ENCODE measurements at places on chromosomes 5 and 9.
A peak's percentile ranks its signal among the peaks of the same experiment; 100 is the strongest.

DNA sequence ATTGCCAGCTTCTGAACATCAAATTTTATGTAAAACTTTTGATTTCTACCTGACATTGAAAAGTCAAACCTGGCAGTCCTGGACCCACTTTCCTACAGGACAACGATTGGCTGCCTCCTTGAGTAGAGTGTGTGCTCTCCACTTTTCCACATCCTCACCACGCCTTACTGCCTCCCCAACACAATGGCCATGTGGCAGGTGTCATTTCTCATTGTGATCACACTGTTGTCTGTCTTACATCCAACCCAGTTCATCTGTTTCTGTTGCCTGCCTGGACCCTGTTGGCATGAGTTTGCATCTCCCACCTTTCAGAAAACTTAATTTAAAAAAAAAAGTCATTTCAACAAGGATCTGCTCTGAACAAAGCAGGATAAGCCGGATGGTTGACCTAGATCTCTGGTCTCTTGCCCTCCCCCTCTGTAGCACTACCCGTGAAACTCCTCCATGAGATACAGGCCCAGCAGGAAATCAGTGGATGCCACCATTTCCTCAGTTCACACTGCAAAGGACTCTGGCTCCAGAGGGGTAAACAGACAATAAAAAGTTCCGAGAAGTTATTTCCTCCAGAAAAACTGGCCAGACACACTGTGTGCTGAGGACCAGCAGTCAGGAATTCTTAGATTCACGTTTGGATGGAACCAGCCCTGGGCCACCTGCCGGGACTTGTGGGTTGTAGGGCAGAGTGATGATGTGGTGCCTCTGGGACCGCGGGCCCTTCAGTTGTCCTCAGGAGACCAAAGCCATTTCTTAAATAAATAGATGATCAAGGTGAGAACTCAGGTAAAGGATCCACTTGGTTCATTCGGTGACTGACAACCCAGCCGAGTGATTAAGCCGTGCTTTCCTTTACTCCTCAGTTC is 48.6 kb downstream of the AMBP start:
- DNase-seq: peak; percentile 80

DNA sequence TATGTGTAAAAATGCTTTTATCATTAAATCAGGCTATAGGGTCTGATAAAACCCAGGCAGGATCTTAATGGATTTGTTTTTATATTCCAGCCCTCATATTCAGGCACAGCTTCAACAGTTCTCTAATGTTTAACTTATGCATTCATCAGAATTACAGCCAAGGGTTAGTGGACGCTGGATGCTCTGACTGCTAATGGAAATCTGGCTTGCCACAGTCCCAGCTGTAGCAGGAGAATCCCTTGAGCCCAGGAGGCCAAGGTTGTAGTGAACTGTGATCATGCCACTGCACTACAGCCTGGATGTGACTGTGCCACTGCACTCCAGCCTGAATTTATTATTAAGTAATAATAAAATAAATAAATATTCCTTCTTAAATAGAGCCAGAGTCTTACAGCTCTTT is 98.0 kb downstream of the SLC25A46 start:
- no peak for DNase-seq

GRCh38 chr5:151647320-151647861 is 39.3 kb downstream of the SPARC start:
- no peak for DNase-seq

GRCh38 chr9:87682618-87683017 is 43.3 kb upstream of the CTSL start:
- DNase-seq: no peak

DNA sequence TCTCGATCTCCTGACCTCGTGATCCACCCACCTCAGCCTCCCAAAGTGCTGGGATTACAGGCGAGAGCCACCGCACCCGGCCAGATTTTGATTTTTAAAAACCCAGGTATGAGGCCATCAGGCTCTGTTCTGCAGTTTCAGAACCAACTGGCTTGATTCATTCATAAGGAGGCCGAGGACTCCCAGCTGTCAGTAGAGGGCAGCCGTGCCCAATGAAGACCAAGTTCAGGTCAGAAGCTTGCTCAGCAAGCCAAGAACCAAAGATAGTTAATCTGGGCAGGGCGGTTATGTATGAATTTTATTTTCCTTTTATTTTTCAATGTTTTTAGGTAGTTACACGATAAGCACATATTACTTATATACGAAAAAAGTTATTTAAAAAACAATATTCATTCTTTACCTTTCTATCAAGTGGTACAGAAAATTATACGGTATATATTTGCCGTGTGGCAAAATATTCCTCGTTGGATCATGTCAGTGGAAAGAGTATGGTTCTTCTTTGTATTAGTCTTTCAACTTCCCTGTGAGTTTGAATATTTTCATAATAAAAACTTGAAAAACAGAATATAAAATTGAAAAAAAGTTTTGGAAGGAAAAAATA is 18.0 kb downstream of the MGAT1 start:
- peak; percentile 90 for DNase-seq

DNA sequence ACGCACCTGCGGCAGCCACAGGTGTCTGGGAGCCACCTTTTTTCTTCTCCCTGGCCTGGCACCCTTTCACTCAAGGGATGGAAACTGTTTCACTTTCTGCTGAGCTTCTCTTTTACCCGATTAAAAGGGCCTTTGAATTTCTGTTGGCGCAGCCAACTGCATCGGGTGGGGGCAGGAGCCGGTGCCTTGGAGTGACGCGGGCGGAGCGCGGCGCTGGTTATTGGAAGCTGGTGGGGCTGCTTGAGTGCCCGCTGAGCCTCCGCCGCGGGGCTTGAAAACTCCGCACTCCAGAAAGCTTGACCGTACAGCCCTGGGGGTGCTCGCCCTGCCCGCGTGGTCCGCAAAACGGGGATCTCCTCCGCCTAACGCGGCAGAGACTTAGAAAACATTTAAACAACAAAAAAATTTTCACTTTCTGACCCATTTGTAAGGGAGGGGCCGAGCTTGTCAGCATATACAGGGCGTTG is 52.0 kb upstream of the TJP2 start:
- peak; percentile 92 for DNase-seq

DNA sequence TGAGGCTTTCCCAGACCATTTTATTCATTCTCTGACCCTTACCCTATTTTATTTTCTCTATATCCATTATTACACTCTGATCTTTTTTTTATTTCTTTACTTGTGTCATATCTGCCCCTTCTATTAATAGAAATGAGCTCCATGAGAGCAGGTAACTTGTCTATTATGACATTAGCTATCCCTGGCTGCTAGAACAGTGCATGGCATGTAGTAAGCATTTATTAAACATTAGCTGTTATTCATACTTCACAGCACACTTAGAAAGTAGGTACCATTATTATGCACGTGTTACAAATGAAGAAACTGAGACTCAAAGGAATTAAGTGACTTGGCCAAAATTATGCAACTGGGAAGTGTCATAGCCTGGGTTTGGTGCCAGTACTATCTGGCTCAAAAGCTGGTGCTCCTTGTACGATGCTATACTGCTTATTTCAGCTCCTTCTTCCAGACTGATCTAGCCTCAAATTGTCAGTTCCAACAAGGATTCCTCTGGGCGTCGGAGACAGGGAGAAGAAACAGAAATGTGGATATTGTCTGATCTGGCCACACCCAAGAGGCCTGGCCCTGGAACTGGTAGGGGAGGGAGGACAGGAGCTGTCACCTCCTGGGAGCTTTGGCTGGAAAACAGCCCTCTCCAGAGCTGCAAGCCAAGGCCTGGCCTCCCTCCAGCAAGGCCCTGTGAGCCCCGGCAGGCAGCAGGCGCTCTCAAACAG is 10.8 kb upstream of the NIPAL4 start:
- no peak for DNase-seq

- DNase-seq: no peak
Observed at GRCh38 chr5:97968346-97968745, 785.3 kb upstream of the RIOK2 start.

GRCh38 chr9:18857334-18857733 is 175.7 kb downstream of the SAXO1 start:
- DNase-seq: no peak

- DNase-seq: peak; percentile 76
Observed at GRCh38 chr9:132770770-132771310, 100.6 kb downstream of the GTF3C4 start.

- DNase-seq: no peak
Observed at GRCh38 chr5:6497262-6497661, 48.6 kb downstream of the UBE2QL1 start.

GRCh38 chr5:132268769-132269551 is 11.5 kb downstream of the PDLIM4 start:
- DNase-seq: peak; percentile 90

- DNase-seq: no peak
Observed at GRCh38 chr5:160616712-160617497, 195.2 kb downstream of the PTTG1 start.

GRCh38 chr5:128538250-128539037 is 399 bp upstream of the FBN2 start:
- DNase-seq: peak; percentile 99

GRCh38 chr9:114953959-114954358 is 23.6 kb upstream of the TNFSF8 start:
- DNase-seq: no peak

- no peak for DNase-seq
Observed at GRCh38 chr5:160524827-160525226, 103.2 kb downstream of the PTTG1 start.

- DNase-seq: no peak
Observed at GRCh38 chr5:179794171-179794570, 385 bp downstream of the LTC4S start.

GRCh38 chr5:98929710-98930298 is 997 bp upstream of the CHD1 start:
- no peak for DNase-seq

DNA sequence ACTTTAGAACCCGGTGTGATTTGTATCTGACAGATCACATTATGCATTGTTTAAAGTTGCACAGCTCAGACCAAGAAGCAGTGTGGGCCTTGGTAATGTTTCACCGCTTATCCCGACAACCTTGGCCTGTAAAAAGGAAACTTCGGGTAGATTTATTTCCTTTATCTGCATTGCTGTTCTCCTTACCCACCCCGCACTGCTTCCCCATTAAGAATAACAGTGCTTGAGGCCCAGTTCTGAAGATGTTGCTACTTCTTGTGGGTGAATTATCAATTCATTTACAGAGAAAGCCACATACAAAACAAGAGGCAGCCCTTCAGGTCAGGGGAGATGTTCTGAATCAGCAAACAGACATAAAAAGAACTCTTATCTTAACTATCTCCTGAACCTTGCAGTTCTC is 8.4 kb downstream of the SMARCA2 start:
- no peak for DNase-seq

DNA sequence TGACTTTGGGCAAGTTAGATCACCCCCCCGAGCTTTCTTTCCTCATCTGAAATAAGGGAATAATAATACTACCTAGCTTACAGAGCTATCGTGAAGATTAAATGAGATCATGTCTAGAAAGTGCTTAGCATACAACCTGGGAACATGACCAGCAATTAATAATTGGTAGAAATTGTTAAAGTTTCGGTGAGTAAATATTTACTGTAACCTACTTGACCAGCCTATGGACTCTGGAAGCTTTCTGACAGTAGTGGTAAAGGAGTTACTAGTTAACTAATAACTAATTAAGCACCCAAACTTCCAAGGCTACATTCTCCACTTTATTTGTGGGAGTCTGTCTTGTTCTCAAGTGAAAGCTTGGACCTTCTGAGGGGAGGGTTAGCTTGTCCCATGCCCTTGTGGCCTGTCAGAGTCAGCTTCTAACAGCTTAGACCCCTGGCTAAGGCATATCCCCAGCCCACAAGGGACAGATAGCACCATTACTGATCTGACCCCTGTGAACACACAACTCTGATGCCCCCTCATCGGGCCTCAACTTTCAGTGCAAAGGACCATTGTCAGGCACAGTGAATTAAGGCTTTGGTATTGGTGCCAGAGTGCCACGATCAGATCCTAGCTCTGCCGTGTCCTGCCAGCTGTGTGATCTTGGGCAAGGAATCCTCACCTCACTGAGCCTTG is 58.7 kb upstream of the SAP30L start:
- DNase-seq: no peak

DNA sequence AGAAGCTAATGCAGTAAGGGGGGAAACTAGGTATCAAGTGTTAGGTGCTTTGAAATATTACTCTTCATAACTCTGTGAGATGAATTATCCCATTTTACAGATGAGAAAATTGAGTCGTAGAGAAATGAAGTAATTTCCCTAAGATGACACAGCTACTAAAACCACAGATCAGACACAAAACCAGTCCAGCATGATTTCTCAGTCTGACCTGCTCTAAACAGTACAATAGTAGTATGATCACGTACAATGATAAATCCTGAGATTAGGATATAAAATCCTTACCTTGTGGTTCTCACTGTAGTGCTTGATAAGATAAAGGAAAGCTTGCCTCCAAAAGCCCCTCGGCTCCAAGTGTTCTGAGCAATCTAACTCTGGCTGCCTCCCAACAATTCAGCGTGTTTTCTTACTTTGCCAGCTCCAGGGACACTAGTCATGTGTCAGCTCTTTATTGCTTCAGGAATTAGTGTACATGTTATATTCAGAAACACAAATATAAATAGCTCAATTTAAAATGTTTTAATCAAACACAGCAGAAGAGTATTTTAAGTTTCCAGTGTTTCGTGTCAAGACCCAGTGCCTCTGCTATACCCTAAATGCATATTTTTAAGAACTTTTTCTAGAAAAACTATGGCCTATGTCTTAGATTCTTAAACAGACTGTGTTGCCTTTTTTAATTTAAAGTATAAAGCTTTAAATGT is 243.6 kb downstream of the DENND1A start:
- no peak for DNase-seq

GRCh38 chr9:127351182-127352166 is 45.5 kb upstream of the SLC2A8 start:
- no peak for DNase-seq

GRCh38 chr5:40685976-40686486 is 6.3 kb downstream of the PTGER4 start:
- no peak for DNase-seq

DNA sequence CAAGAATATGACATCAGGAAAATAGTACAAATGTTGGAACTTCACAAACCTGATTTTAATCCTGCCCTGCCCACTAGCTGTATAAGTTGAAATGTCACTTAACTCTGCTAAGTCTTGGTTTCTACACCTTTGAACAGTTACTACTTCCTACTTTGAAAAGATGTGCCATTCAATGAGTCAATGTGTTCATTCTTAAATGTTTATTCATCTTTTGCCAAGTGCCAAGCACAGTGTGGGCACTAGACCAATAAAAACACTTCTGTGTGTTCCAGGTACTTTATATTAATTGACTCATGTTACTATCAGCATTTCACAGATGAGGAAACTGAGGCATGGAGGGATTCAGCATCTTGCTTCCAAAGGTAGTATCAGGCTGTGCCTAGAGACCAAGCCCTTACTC is 12.8 kb downstream of the PDCL start:
- DNase-seq: no peak

DNA sequence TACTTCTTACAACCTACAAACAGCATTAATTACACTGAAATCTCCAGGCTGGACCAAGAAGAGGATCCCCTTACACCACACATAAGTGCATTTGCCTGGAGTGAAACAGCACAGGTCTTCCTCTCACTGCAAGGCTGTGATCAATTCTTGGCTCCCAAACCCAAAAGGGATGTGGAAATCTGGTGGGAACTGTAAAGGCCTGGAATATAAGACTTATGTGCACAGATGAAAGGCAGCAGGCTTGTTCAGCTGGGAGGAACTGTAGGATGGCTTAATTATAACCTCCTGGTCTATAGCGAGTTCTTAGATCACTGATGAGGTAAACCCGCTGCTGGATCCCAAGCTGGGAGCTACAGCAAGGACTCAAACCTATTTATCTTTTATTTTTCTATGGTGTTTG is 182.9 kb upstream of the TNC start:
- no peak for DNase-seq
